ENCODE measurements at places on chromosomes 2 and 18.

GRCh38 chr2:15809404-15809803 is 130.9 kb upstream of the MYCN start:
- no peak for DNase-seq

- DNase-seq = no peak
These were observed 707.0 kb upstream of the ZEB2 start for GRCh38 chr2:145226901-145227300.

DNA sequence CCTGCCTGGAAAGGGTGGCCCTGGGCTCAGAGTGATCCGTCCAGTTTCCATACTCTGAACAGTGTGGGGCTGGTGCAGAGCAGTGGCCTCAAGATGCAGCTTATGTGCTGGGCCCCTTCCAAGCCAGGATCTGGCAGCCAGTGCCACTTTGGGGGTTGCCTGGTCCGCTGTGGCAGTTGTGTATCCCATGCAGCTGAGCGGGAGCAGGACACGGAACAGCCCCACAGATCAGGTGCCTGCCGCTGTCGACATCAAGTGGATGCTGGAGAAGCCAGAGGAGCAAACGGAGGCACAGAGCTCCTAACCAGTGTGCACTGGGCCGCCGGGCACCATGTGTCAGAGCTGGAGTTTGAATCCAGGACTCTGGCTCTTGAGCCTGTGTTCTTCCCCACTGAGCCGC is 112.0 kb downstream of the CABLES1 start:
- no peak for DNase-seq

DNA sequence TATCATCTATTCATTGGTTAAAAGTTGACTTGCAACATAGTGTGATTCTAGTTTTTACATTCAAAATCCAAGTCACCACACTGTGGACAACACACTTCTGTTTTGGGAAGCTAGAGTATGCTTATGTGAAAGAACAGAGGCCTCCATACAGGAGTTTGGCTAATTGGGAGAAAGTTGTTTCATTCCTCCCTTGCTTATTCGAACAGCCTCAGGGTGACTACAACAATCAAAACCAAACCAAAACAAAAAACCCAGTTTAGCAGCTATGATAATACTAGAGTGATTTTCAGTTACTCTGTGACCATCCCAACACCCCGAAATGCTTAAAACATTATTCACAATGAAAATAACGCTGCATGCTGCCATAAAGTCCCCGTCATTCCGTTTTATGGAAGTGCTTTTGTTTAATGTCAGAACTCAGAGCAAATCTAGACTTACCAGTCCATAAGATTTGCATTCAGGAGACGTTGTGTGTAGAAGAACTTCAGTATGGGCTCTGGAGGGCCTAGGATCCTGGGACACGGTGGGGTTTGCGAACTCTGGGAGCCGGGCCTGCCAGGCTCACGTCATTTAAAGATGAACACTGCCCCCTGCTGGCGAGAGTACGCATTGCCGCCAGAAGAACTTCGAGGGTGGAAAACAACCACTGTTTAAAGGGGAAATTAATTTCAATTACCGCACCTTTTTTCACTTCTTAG is 111.4 kb downstream of the FTCDNL1 start:
- peak; percentile 34 for DNase-seq

GRCh38 chr2:236774171-236774570 is 204.5 kb downstream of the ACKR3 start:
- DNase-seq = no peak

DNA sequence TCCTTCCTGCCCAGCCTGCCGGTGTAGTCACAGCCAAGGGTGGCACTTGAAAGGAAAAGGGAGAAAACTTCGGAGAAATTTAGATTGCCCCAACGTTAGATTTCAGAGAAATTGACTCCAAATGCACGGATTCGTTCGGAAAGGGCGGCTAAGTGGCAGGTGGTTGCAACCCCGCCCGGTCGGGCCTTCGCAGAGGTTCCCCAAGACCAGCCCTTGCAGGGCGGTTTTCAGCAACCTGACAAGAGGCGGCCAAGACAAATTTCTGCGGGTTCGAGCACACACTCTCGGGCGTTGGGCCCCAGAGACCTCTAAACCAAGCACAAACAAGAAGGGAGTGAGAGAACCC is 4.8 kb downstream of the ONECUT2 start:
- DNase-seq = no peak

DNA sequence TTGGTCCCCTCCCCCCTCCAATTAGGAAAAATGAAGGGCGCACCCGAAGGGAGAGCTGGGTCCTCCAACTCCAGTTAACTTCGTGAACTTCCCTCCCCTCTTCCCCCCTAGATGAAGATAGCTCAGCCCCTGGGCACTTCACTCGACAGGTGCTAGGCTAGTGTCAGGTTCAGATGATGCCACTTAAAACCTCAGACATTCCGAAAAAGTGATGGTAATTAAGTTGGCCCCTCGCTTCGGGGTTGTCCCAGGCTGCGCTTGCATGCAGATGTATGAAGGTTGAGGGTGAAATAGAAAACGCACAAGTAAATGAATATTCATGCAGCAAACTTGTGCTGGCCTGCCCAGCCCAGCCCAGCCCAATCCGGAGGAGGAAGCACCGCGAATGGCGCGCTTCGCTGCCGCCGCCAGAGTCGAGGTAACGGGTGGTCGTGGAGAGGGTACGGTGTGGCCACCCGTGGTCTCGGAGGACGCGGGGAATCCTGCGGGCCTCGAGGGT is 3.0 kb upstream of the GBX2 start:
- no peak for DNase-seq

- DNase-seq = no peak
These were observed 2.6 kb downstream of the LPIN1 start for GRCh38 chr2:11748861-11749645.

DNA sequence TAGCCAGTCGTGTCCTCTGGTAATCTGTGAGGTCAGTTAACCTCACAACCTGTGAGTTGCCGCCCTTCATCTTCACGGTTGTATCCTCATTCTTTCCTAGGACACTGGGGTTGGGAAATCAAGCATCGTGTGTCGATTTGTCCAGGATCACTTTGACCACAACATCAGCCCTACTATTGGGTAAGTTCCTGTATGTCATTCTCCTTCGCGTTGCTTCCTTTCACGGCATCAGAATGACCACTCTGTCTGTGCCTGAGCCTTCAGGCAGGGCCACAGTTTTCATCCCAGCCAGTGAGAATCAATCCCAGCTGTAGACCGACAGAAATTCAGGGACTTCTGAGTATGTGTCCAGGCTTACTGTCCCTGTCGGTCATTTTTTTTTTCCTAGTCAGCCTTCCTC is 67.1 kb downstream of the RAB31 start:
- DNase-seq = no peak

DNA sequence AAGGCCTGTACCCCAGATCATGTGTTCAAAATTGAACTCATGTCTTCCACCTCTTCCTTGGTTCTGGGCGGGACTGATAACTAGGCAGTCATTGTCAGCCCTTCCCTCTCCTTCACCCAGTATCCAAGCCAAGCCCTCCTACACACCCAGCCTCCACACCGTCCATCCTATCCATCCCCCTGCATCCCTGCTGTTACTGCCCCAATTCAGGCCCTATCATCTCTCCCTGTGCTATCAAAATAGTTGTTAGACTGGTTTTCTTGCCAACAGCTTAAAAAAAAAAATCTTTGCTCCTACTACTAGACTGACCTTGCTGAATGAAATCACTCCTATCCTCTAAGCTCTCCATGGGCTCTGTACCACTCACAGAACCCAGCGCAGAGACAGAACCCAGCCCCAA is 32.8 kb downstream of the TGFA start:
- no peak for DNase-seq

DNA sequence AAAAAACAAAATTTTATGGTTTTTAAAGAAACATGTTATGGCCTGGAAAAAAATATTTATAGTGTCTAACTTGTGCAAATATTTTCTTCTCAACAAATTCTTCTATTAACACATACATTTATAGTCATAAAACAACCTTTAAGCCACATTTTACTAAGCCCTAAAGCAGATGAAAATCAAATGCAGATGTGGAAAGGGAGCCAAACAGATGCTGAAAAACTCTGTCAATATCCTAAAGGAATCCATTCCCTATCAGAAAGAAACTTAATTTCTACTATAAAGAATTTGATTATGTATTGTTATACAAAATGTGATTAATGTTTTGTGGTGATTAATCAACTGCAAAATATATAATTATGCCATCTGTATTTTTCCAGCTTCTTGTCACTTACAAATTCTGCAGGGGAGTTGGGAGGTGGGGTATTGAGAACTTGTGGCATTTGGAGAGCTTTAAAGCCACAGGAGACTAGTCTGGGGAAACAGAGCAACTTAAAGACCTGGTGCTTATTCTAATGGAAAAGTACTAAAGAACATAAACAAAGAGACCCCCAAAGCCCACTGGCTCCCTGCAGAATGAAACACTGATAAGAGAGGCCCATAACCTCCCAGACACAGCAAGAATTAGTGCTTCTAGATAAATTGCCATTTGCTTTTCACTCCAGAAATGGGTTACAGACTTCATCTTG is 1721.0 kb upstream of the PIK3C3 start:
- no peak for DNase-seq

DNA sequence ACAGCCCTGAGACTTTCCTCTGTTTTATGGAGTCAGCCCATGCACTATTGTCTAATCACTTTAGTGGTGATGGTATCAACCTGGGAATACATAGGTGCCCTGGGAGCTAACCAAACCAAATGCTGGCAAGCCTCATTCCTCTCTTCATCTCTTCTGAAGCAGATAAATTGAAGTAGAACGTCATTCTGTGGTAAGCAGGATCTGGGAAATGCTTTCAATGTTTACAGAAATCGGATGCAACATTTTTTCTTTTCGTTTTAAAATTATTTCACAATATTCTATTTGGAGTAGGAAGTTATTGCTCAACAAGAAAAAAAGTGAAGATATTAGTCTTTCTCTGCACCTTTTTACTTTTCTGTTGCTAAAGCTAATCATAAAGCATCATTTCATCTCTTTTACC is 114.2 kb downstream of the RBMS1 start:
- no peak for DNase-seq

- DNase-seq = no peak
These were observed 36.1 kb downstream of the ADCY3 start for GRCh38 chr2:24883946-24884345.

GRCh38 chr2:188395903-188396689 is 104.4 kb downstream of the GULP1 start:
- DNase-seq = no peak

GRCh38 chr2:168594778-168595177 is 138.7 kb downstream of the CERS6 start:
- no peak for DNase-seq

DNA sequence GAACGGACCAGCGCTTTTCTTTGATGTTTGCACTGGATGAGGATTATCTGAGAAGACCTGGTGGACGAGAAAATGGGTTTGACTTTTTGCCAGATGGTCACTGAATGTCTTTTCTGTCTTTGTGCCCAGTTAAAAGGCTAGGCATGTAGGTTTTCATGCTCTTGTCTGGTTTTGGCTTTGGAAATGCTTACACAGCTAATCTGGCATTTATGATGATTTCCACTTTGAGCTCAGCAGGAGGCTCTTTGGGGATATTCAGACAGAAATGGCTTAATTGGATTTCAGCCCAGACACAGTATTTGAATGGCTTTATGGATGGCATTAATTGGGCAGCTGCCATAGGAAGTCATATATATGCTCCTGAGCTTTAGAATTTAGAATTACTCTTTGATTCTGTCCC is 59.6 kb downstream of the NCK2 start:
- no peak for DNase-seq

DNA sequence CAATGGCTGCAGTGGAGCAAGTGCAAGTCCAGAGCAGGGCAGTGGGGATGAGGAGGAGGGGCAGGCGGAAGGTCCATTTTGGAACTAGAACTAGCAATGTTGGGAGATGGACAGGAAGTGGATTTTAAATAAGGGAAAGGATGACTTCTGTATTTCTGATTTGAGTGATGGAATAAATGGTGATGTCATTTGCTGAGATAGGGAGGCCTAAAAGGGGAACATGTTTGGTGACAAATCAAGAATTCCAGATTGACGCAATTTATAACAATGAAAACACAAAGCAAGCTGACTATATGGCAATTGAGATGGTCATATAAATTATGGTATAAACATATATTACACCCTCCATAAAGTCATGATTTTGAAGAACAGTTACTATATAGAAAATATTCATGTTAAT is 209.3 kb downstream of the SS18 start:
- no peak for DNase-seq

GRCh38 chr2:33606622-33607021 is 7.5 kb upstream of the FAM98A start:
- DNase-seq = no peak

GRCh38 chr18:27040796-27041195 is 144.3 kb downstream of the CHST9 start:
- DNase-seq = no peak

DNA sequence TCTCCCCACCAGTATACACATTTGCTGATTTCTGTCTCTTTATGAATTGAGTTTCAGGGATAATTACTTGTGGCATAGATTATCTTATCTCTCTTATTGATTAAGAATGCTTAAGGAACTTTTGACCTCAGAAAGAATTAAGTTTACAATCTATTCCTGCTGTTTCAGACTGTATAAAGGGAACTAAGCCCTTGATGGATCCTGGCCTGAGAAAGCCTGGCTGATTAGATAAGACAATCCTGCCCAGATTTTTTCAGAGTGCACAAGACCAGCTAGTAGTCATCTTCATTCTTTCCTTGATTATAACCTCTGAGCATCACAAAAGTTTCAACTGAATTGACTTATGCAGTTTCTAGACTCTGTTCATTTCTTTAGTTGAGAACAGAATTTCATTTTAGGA is 22.7 kb upstream of the TFPI start:
- no peak for DNase-seq

Data from activated T-helper 1 cell treated with Interleukin-2 at 50 U/mL for 16 hours (primary cell).